ENCODE measurements at places on chromosomes 11 and 22.

GRCh38 chr11:10648871-10649270 lies 44.7 kb downstream of the IRAG1 start:
- DNase-seq = no peak

DNA sequence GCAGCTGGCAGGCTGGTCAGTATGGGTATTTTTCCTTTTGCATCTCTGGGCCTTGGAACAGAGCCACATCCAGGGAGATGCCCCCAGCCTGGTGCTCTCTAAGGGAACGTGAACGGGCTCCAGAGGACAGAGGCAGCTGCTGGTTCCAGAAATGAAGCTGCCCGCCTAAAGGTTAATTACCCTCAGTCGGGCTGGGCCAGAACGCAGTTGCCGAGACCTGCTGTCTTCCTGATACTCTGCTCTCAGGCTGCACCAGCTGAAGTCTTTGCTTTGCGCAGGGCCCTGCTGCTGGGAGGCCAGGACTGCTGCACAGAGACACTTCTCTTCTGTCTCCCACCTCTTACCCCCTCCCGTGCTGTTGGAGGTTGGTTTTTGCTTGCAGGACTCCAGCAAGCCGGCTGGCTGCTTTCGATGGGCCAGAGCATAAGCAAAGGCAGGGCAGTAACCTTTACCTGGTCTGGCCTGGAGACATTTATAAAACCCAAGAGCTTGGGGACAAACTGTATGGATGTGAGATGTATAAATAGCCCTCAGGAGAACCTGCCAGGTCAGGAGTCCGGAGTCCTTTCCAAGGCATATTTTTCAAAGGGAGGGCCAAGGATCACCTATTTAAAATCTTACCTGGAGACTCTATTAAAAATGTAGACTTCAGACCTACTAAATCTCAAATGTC lies 197.1 kb downstream of the GRIK4 start:
- DNase-seq = no peak

- no peak for DNase-seq
These were observed 8.9 kb downstream of the RELT start for GRCh38 chr11:73384872-73385689.

DNA sequence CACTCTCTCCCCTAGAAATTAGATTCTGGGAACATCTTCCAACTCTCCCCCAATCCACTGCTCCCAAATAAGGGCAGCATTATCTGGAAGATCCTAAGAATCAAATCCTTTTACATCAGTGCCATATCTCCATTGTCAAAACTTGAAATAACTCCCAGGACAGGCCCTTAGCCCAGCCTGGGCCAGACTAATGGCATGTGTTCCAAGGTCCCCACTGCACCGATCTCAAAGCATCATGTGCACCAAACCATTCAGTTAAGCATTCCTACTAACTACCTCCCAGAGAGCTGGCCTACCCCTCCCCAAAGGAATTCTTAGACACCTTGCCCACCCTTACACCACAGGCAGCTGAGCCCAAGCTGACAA lies 44.2 kb upstream of the POU2AF1 start:
- DNase-seq = no peak

GRCh38 chr11:10026514-10026913 lies 267.5 kb downstream of the SBF2 start:
- DNase-seq = no peak
